NCI-H1048 (cell line): ENCODE measurements at places on chromosomes 1 and 21.

DNA sequence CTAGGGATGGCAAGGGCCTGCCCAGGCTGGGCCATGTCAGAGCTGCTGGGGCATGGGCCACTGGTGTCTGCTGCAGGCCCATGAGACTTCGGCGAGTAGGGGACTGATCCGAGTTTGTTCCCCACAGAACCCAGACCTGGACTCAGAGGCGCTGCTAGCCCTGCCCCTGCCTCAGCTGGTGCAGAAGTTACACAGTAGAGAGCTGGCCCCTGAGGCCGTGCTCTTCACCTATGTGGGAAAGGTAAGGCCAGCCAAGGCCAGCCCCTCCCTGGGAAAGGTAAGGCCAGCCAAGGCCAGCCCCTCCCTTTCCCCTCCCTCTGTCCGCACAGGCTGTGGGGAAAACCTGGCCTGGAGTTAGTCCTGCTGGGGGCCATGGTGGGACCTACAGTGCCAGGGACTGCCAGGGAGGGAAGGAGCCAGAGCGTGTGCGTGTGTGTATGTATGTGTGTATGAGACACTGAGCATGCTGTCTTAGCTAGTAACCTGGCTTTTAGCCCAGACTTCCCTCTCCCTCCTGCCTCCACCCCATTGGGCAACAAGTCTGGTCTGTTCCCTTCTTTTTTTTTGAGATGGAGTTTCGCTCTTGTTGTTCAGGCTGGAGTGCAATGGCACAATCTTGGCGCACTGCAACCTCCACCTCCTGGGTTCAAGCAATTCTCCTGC, 8.0 kb downstream of the FAAH start:
- no peak for DNase-seq

GRCh38 chr21:16302851-16303282, 573.1 kb downstream of the USP25 start:
- DNase-seq: no peak

DNA sequence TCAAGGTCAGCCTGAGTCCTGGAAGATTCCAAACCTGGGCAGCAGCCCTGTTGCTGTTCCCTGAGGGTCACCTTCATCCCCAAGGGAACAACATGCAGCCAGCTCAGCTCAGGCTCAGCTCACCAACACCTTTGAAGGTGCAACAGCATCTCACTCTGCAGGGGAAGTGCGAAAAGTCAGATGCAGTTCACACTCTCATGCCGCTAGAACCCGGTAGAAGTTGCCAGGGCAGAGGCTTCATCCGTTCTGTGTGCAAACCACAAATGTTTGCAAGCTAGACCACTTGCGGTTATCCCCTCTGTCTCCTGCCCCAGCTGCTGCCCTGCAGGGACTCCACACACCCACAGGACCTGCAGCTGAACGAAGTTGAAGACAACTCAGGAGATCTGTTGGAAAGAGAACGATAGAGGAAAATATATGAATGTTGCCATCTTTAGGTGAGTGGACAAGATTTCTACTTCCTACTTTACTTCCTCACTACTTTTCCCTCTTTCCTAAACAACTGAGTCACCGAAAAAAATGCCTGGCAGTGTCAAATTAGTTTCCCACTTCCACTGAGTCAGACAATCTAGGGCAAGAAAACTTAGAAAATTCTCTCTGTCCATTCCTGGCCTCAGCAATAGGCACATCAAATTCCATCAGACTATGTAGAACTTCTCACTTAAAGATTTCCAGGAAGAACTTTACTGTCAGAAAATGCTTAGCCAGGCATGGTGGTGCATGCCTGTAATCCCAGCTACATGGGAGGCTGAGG, 1.8 kb upstream of the FCRL6 start:
- DNase-seq: no peak

DNA sequence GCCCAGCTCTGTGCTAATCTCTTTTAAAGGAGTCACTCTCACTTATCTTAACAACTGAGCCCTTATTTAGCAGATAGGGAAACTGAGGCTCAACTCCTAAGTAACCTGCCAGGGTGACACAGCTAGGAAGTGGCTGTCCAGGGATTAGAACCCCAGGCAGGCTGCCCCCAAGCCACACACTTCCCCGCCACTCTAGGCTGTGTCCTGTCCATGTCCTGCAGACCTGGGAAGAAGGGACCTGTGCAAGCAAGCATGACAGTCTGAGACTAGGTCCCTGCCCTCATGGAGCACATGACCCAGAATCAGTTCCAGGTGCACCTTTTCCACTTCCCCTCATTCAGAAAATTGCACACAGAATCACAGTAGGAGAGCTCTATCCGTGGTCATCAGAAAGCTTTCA, 12.2 kb downstream of the KIAA1614 start:
- DNase-seq: no peak

GRCh38 chr1:22509815-22510214, 53.5 kb upstream of the EPHA8 start:
- DNase-seq: no peak

- peak; percentile 15 for DNase-seq
Observed at GRCh38 chr1:1943834-1944570, 24.9 kb upstream of the TMEM52 start.

DNA sequence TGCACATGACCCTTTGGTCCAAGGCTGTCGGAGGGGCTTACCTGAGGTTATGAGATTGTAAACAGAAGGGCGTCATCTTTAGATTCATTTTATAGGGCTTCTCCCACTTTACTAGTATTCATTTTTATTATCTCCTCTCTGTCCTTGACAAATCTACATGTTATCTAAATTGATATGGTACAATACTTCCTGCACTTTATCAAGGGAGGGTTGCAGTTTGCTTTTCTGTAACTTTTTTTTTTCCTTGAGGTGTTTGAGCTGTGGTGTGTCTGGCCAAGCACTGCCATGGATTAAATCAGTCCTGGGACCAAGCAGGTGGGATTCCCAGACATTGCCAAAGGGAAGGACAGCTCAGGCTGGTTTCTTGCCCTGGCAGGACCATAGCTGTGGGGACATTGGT, 32.0 kb upstream of the B3GALT5 start:
- DNase-seq: no peak

DNA sequence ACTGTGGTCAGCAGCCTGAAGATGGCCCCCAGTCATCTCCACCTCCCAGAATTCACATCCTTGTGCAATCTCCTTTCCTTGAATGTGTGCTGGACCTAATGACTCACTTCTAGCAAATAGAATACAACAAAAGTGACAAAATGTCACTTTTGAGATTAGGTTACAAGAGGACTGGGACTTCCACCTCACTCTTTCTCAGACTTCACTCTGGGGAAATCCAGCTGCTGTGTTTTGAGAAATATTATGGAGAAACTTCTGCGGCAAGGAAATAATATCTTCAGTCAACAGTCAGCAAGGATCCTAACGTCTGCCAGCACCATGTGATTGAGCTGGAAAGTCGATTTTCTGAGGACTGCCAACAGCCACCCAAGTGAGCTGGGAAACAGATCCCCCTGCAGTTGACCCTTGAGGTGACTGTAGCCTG, 70.5 kb upstream of the GADD45A start:
- no peak for DNase-seq

GRCh38 chr1:33608825-33609400, 136.5 kb downstream of the ZSCAN20 start:
- no peak for DNase-seq

- no peak for DNase-seq
Observed at GRCh38 chr1:36562181-36562685, 79.5 kb upstream of the CSF3R start.

DNA sequence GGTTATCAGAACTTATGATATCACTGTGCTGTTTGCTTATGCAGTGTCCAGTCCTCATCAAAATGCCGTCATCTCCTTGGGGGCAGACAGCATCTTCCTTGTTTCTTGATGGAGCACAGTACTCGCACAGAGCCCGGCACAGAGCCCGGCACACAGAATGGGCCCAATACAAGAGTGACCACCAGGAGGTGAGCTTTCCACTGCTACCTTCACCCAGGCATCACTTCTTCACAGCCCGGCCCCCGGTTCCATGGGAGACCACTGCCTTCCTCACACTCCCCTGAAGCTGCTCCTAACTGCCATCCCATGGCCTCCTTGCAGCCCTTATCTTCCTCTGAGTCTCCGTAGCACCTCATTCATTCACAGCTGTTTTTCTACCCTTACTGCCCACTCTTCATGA, 94.0 kb downstream of the TNR start:
- DNase-seq: no peak

- no peak for DNase-seq
Observed at GRCh38 chr1:54585181-54586066, 37.4 kb downstream of the ACOT11 start.

DNA sequence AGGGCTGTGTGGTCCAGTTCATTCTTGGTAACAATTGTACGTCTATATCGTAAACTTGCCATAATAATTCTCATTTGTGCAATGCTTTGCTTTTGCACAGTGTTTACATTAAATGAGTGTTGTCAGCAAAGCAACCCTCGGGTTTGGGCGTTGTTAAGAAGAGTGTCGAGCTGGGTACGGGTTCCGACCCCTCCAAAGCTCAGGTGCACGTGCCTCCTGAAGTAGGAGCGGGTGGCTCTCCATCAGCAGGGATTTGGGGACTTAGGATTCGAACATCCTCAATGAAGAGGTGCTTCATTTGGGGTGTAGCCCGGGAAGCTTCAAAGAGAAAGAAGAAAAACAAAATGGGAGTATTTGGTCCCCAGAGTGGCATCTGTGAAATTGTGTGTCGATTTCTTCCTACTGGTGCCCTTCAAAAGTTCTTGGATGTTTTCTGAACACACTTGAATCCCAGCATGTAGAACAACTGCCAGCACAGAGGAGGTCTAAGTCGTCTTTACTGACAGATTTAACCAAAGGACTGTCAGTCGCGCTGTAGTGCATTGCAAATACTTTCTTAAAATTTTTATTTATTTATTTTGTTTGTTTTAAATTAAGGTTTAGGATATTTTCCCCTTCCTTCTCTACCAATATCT, 1.1 kb downstream of the TRIM58 start:
- no peak for DNase-seq

DNA sequence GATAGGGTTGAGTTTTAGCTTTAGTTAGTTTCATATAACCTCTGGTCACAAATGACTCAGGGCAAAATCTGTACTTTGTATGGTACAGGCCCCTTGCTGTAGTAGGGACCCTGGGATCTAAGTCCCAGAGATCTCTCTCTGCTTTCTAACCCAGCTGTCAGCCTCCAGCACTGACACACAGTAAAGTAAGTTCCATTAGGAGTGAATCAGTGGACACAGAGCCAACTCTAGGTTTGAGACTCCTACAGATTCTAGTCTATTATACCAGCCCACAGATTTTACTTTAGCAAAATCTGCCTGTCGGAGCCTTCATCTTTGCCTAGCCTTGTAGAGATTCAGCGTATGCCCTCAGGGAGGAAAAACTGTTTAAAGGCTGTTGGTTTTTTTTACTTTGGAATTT, 52.5 kb downstream of the ANGPTL1 start:
- no peak for DNase-seq

DNA sequence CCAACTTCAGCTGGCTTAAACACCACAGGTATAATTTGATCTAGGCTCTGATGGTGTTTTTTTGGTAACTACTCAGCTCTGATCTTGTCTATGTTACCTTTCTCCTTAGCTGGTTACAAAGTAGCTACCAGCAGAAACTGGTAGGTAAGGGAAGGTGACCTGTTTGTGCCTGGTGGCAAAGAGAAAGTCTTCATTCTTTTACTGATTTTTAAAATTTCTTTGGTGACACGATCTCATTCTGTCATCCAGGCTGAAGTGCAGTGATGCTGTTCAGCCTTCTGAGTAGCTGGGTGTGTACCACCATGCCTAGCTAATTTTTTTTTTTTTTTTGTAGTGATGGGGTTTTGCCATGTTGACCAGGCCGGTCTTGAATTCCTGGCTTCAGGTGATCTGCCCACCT, 62.4 kb downstream of the RABGAP1L start:
- no peak for DNase-seq

- DNase-seq: no peak
Observed at GRCh38 chr21:34933609-34934335, 115.3 kb downstream of the RUNX1 start.
